ENCODE measurements at places on chromosomes 13 and 19. TPM values are rescaled to one million over a fixed set of nuclear protein-coding genes. Genes with fewer than 3 reads are reported as not detected.
A peak's percentile ranks its signal among the peaks of the same experiment; 100 is the strongest.

DNA sequence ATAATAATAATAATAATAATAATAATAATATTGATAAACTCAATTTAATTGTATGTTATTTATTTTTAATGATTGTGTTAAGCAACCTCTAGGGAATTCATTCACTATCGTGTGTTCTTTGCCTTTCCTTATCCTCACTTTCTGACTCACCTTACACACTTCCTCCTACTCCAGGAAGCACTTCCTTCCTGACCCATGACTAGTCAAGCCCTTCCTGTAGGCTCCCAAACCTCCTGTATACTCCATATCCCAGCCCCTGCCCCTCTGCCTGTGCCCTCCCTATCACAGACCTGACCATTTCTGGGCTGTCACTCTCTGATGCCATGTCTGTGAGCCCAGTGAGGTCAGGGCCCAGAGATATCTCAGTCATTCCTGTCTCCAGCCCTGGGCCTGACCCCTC lies 7.6 kb downstream of the LGALS4 start:
- no peaks in the 10 kb centered on the region for H3K27me3 ChIP-seq
- H3K4me1 ChIP-seq: no peaks in the 10 kb centered on the region
- H3K27ac ChIP-seq: no peak overlapping the region
- peaks cover 44% of the 10 kb centered on the region for H3K36me3 ChIP-seq

- peaks cover 7% of the 10 kb centered on the region for H3K4me1 ChIP-seq
- H3K4me3 ChIP-seq: no peak overlapping the region
- no peaks in the 10 kb centered on the region for H3K36me3 ChIP-seq
- no peak for DNase-seq
- H3K27ac ChIP-seq: no peak overlapping the region
Measured at GRCh38 chr13:113888701-113889330, 24.9 kb upstream of the GAS6 start.

- DNase-seq: no peak
- no peaks in the 10 kb centered on the region for H3K36me3 ChIP-seq
- no peak overlapping the region for H3K27ac ChIP-seq
- H3K27me3 ChIP-seq: no peaks in the 10 kb centered on the region
- no peak overlapping the region for H3K4me3 ChIP-seq
Measured at GRCh38 chr13:114057166-114058050, 75.0 kb downstream of the RASA3 start.

- H3K27ac ChIP-seq: no peak overlapping the region
- H3K4me1 ChIP-seq: no peaks in the 10 kb centered on the region
- no peak for DNase-seq
Measured at GRCh38 chr13:90746230-90746629, 601.3 kb upstream of the MIR17HG start.

DNA sequence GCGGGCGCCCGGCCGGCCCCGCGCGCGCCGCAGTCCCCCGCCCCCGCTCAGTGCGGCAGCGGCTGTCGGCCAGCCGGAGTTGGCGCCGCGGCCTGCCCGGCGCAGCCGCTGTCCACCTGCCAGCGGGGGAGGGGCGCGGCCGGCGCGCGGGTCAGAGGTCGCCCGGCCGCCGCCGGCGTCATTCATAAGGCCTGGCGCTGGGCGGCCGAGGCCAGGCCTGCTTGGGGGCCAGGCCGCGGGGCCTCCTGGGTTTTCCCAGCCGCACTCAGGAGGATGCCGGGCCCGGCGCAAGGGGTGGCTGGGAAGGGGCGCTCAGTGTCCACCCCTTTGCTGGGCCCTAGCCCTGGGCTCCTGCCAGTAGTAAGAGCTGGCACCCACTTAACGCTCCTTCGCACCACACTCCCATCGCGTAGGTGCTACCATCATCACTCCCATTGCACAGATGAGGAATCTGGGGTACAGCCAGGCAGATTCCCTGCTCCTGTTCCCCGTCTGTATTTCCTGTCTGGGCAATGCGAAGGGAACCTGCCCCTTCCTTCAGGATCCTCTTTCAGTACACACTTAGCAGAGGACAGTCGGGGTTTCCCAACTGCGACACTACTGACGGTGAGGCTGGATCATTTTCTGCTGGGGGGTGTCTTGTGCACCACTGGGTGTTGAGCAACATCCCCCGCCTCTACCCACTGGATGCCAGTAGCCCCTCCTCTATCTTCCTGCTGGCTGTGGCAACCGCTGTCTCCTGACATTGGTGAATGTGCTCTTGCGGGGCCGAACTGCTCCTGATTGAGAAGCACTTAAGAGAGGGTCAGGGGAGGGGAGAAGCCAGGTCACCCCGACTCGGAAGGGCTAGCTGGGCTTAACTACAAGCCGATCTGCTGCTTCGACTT lies 846 bp upstream of the PRKACA start:
- peaks cover 61% of the 10 kb centered on the region for H3K4me1 ChIP-seq
- peak; percentile 80 for DNase-seq
- H3K27me3 ChIP-seq: no peaks in the 10 kb centered on the region
- peak overlapping the region; percentile 47 for H3K4me3 ChIP-seq
- no peaks in the 10 kb centered on the region for H3K36me3 ChIP-seq

Gene WDFY2
- polyA plus RNA-seq: 4.6 TPM

Gene PTH2
- not detected for polyA plus RNA-seq

Gene GIPR
- polyA plus RNA-seq: 1.9 TPM

Gene CYP2A6
- not detected for polyA plus RNA-seq

Gene CRB3
- polyA plus RNA-seq: 34.3 TPM

Gene SMIM17
- polyA plus RNA-seq: 0.13 TPM

Gene CGB5
- polyA plus RNA-seq: not detected

Gene GIPC3
- 0.75 TPM for polyA plus RNA-seq
